NCI-H1930 (cell line): ENCODE measurements at places on chromosomes 11 and 22.

GRCh38 chr11:81870066-81870412 lies 863.6 kb downstream of the FAM181B start:
- no peak for DNase-seq

GRCh38 chr11:127733552-127733951 lies 733.0 kb upstream of the KIRREL3 start:
- no peak for DNase-seq

- no peak for DNase-seq
Measured at GRCh38 chr11:57742087-57742452, 779 bp downstream of the SELENOH start.

DNA sequence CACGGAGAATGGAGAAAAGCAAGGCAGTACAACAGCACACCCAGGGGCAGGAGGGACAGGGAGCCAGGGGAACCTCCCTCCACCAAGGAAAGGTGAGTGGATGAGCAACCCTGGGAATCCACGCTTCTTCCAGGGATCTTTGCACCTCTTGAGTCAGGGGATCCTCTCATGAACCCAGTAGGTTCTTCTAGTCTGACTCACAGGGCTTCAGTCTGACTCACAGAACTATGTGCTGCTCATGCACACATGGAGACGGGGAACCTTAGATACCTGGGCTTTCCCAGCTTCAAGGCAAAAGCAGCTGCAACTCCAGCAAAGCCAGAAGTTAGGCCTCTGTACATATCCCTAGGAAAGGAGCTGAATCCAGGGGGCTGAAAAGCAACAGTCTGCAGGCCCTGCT lies 1021.4 kb upstream of the TENM4 start:
- no peak for DNase-seq

- no peak for DNase-seq
Measured at GRCh38 chr11:38968951-38969350, 2370.9 kb upstream of the RAG2 start.

- no peak for DNase-seq
Measured at GRCh38 chr11:102935514-102935913, 20.0 kb downstream of the MMP13 start.

- no peak for DNase-seq
Measured at GRCh38 chr11:123051634-123052033, 10.3 kb downstream of the HSPA8 start.

DNA sequence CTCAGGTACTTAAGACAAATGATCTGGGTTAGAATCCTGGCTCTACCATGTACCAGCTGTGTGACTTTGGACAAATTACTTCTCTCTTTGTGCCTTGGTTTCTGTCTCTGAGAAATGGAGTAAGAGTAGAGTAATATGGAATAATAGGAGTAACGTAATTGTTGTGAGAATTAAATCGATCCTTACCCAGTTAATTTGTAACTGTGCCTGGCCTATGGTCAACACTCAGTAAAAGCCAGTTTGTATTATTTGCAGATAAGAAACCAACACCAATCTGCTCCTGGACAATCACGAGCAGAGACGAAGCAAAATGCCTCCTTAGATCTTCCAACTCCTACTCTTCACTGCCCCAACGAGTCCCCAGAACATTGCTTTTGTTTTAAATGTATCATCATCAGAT lies 266.7 kb downstream of the DCDC1 start:
- no peak for DNase-seq

DNA sequence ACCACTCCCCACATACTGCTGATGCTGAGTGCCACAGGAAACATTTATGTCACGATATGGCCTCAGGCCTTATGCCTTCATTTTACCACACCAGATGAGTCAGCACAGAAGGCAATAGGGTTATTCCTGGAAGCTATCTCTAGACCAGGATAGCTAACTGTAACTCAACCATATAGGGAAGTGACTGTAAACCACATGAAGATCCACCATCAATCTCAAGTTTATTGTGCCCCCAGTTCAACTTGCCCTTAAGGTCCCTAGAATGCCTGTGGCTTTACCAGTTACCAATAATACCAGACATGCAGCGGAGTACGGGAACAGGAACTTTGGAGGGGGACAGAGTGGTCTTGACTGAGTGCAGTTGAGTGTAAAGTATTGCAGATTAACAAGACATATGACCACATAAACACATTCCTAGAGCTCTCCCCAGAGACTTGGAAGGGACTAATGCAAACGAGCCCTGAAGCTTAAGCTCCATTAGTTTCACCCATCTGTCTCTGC lies 180.9 kb downstream of the KIF18A start:
- DNase-seq, result no peak

GRCh38 chr22:40044870-40045834 lies 50.4 kb downstream of the FAM83F start:
- DNase-seq, result peak; percentile 34

- DNase-seq, result no peak
Measured at GRCh38 chr22:49673048-49673447, 154.6 kb downstream of the BRD1 start.

DNA sequence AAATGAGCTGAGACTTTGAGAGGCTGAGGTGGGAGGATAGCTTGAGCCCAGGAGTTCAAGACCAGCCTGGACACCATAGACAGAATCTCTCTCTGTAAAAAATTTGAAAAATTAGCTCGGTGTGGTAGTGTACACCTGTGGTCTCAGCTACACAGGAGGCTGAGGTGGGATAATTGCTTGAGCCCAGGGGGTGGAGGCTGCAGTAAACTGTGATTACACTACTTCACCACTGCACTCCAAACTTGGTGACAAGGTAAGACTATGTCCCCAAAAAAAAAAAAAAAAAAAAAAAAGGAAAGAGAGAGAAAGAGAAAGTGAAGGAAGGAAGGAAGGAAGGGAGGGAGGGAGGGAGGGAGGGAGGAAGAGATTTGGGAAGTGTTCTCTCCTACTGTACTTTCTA lies 25.3 kb downstream of the RRP8 start:
- no peak for DNase-seq

DNA sequence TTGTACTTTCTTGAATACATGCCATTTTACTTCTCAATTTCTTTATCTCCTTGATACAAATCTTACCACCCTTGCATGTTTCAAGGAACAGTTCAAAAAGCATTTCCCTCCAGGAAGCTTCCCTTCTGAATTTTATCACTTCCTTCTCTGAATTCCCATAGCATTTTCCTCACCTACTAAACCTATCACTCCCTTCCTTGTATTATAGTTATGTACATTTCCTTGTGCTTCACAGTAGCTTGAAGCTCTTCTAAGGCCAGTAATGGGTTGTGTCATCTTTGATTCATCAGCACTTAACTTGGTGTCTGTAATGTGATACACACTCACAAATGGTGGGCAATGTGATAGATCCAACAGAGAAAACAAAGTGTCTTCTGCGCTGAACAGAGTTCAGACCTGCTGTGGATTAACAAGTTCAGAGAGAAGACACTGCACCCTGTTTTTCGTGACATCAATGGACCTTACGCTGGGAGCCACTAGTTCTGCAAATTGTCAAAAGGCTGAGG lies 127.5 kb downstream of the CCDC81 start:
- no peak for DNase-seq

DNA sequence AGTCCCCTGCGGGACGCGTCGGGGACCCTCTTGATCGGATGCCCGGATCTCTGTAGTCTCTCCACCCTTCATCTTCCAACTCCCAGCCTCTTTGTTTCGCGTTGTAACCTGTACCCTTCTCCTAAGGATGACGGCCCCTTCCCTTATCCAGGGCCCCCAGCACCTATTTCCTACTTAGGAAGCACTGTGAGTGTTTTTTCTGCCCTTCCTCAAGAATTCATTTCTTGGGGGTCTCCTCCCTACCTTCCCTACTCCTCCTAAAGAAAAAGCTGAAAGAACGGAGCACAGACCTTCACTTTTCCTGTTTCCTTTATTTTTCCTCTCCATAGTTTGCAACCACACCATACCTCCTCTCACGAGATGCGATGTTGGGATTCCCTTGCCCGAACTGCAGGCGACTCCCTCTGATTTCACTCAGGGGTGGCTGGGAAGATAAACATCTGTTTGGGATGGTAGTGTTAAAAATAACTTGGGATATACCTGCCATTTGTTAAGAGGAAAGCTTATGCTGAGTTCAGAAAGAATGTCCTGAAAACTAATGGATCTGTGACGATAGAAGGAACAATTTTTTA lies 593 bp downstream of the FAM118B start:
- DNase-seq, result no peak

- no peak for DNase-seq
Measured at GRCh38 chr11:9014826-9015225, 11.0 kb upstream of the NRIP3 start.

DNA sequence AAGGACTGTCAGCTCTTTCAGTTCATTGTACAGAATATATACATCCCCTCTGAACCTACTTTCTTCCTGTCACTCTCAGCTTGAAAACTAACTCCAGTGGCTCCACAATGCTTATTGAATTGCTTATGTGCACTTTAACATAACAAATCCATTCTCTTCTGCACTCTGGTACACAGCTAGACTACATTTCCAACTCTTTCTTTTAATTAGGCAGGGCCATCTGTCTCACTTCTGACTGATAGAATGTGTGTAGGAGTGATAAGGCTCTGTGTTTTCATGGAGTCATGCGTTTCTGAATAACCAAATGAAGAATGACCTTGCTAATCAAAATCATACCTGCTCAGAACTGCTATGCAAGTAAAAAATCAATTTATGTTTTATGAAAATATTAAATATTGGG lies 278.5 kb upstream of the CCDC179 start:
- DNase-seq, result no peak

- no peak for DNase-seq
Measured at GRCh38 chr11:67586568-67587250, 3.1 kb downstream of the GSTP1 start.

DNA sequence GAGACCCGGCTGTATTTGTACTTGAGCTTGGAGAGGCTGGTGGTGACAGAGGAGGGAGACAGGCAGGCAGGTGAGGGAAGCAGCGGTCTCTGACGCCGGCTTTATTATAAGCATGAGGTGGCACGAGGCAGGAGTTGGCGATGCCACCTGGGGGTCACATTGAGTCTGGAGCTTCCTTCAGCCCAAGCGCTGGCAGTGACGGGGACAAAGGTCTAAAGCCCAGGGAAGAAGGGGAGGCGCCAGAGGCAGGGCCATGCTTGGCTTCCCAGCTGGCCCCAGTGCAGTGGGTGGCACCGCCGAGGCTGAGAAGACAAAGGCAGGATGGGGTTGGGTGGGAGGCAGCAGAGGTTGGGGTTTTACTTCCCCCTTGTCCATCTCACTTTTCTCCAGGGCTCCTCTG lies 4.5 kb downstream of the FXYD2 start:
- DNase-seq, result no peak

- no peak for DNase-seq
Measured at GRCh38 chr11:84165139-84165538, 879.0 kb upstream of the CCDC90B start.

DNA sequence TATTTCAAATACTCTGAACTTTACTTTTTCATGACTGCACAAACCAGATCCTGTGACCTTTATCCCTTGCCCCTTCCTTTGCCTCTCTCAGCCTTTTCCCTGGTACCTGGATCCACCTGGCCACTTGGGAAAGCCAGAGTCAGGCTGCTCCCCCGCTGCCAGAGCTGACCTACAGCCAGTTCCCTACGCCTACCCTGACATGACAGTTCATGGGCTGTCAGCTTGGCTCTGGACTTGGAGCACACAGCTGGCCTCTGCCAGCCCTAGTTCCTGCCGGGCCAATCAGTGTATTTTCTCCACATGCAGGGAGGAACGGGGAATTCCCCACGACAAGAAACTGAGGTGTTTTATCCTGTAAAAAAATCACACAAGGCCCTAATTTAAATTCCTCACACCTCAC lies 382.6 kb downstream of the INSC start:
- DNase-seq, result no peak

DNA sequence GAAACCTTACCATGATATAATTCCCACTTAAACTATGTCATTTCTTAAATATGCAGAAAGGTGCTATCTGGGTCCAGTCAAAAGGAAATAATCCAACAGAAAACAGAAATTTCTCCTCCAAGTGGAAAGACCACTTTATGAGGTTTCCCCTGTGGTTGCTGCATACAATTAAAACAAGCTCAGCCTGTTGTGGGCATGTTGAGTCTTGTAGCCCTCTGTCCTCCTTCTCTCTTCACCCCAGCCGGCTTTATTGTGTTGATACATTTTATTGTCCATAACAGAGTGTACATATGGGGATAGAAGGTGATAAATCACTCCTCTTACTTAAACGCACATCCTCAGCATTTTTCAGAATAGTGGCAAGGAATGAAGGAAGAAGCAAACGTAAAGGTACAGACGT lies 126.0 kb upstream of the MTNR1B start:
- peak; percentile 4 for DNase-seq

GRCh38 chr11:63557570-63557969 lies 5.6 kb downstream of the PLAAT2 start:
- DNase-seq, result no peak

DNA sequence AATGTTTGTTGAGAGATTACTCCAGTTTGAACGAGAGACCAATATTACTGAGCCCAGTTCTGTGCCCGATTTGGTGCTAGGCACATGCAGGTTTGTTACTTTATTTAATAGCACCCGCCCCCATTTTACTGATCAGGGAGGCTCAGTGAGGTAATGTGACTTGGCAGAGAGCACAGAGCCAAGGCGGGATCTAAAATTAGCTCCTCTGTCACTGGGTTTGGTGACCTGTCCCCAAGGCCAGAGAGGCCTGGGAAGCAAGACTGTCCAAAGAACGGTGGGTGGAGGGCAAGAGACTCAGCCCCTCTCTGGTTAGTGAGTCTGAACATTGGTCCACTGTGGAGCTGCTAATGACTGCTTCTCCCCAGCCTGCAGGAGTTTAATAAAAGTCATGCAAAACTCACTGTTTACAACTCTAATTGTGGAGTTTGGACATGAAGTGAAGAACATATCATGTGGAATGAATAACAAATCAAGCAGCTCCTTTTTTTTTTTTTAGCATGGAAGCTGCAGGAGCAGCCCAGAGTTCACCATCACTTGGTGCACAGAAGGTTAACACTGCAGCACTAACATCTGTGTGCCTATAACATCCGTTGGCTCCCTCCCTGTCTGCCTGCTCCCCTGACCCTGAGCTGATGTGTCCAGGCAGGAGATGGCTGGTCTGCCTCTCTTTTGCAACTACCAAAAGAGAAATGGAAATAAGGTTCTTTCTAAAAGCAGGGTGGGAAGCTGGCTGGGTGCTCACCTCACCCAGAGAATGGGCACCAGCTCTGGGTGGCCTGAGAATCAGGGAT lies 39.0 kb downstream of the CSNK2A3 start:
- no peak for DNase-seq

- DNase-seq, result no peak
Measured at GRCh38 chr11:132471466-132471865, 1060.8 kb downstream of the OPCML start.

- DNase-seq, result no peak
Measured at GRCh38 chr11:57675176-57675941, 7.4 kb downstream of the ZDHHC5 start.

GRCh38 chr22:38700789-38701628 lies at the start of gene JOSD1:
Gene JOSD1, minus strand, starts transcription at chr22:38700943. Its CDS starts 956 bp downstream, at chr22:38699987.
- DNase-seq, result peak; percentile 97

DNA sequence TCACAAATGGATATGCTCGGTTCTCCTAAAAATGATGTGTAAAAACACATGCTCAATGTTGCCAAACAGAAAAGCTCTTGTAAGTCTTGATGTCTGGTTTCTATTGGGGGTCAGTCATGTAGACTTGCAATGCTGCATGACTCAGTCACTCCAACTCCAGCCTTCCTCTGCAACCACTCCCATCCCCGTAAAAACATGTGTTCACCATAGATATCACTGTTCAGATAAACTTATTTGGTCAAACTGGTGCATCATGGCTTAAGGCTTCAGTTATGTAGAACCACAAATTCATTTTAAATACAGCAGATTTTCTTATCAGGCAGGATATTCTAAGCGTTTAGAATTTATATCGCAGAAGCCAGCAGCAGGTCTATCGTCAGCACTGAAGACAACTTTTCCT lies 298.4 kb upstream of the LUZP2 start:
- no peak for DNase-seq
